ENCODE measurements at places on chromosomes 1 and 21.

GRCh38 chr1:174413632-174414031, 34.1 kb upstream of the GPR52 start:
- no peak for DNase-seq

DNA sequence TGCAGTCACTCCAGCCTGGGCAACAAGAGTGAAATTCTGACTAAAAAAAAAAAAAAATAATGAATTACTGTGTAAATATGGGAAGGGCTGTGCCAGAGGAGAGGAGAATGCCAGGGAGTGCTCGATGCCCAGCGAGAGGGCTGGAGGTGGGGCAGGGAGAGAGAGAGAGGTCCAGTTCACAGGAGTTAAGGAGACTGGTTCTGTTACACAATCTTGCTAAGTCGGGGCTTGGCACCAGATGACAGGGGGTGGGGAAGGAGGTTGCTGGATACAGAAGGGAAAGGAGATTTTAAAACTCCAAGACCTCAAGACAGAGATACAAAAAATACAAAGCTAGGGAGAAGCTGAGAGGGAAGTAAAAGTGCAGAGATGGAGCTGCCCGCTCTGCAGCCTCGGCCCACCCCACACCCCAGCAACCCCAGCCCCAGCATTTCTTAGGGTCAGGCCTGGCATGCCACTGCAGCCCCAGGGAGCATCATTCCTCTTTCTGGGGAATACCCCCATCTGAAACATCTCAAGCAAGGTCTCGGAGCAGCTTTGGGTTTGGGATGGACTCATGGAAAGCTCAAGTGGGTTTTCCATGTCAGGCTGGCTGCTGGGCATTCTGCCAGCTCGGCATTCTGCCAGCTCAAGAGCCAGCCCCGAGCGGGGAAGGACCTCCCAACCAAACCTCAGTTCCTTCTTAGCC, 991 bp downstream of the SELENBP1 start:
- no peak for DNase-seq

- no peak for DNase-seq
Observed at GRCh38 chr21:39175154-39175553, 8.1 kb downstream of the PSMG1 start.

- no peak for DNase-seq
Observed at GRCh38 chr1:209062863-209063262, 520.7 kb upstream of the CAMK1G start.

DNA sequence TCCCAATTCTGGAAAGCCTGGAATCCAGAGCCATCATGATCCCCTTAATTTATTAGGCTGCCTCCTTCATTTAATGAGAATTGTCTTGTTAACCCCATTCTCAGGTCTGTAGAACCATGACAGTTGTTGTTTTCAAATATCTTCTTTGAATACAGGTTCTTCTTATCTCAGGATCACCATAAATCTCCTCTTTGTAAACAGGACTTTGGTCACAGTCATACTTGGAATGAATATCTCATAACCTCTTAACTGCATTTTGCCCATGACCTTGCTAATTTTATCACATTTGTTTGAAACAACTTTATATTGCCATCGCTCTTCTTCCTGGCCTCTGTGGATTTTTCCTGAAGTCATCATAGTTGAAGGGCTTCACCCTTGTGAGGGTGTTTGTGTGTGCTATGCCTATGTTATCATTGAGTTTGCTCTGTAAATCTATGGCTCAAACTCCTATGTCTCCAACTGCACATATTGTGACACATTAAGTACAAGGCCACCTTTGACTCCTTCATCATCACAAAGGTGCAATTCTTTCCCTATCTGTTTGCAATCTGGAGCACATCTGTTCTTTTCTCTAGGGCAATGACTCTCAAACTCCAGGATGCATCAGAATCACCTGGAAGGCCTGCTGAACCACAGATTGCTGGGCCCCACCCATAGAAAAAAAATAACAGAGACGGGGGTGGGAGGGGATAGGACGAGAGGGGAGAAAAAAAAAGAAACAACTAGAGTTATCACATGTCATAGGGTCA, 54.2 kb downstream of the FCRL5 start:
- no peak for DNase-seq

GRCh38 chr21:36103434-36103833, 31.4 kb upstream of the CBR3 start:
- no peak for DNase-seq

GRCh38 chr1:151739590-151740355, 18.5 kb downstream of the RIIAD1 start:
- no peak for DNase-seq
